Activated CD4-positive, alpha-beta memory T cell treated with anti-CD3 and anti-CD28 coated beads, Interleukin-2, amount 10 ng/mL, durations not matched to agents 7 days and 5 days (primary cell): ENCODE measurements at places on chromosomes 7 and 10. TPM values are rescaled to one million over a fixed set of nuclear protein-coding genes. Genes with fewer than 3 reads are reported as not detected.

SRI gene
- total RNA-seq: 168 TPM

- DNase-seq: no peak
Observed at GRCh38 chr7:25037325-25037724, 57.3 kb upstream of the OSBPL3 start.

GRCh38 chr10:8296090-8296733, 241.7 kb downstream of the GATA3 start:
- DNase-seq: no peak

- no peak for DNase-seq
Observed at GRCh38 chr10:101888251-101888949, 44.8 kb upstream of the KCNIP2 start.

DNA sequence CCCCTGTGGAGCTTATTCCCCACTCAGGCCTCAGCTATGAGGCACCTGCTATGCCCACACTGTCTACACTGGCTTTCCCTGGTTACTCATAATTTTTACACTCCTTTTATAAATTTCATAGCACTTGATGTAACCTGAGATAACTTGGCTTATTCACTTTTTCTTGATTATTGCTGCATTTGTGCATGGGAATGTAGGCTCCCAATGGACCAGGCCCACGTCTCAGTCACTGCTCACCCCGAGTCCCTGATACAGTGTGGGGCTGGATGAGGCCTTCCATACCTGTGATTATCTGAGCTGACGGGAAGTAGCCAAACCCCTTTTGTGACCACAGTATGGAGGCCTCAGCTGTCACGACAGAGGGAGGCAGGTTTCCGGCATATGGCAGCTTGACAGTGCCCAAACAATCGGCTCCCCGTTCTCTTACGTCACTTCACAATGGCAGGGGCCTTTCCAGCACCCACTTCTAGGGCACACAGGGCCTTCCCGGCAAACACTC, 645.3 kb downstream of the ACTR3B start:
- no peak for DNase-seq

DNA sequence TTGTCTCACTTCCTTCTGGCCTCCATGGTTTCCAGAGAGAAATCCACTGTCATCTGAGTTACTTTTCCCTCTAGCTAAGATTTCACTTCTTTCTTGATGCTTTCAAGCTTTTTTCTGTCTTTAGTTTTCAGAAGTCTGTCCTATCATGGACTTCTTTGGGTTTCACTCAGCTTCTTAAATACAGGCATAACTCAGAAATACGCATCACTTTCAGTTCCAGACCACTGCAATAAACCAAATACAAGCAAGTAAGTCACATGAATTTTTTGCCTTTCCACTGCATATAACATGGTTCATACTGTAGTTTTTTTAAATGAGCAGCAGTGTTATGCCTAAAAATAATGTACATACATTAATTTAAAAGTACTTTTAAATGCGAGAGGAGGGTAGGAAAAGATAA, 48.7 kb downstream of the STK17A start:
- DNase-seq: no peak

GRCh38 chr7:120272701-120273475, at the start of gene KCND2:
Gene KCND2, plus strand, starts transcription at chr7:120273175.
- DNase-seq: no peak

DNA sequence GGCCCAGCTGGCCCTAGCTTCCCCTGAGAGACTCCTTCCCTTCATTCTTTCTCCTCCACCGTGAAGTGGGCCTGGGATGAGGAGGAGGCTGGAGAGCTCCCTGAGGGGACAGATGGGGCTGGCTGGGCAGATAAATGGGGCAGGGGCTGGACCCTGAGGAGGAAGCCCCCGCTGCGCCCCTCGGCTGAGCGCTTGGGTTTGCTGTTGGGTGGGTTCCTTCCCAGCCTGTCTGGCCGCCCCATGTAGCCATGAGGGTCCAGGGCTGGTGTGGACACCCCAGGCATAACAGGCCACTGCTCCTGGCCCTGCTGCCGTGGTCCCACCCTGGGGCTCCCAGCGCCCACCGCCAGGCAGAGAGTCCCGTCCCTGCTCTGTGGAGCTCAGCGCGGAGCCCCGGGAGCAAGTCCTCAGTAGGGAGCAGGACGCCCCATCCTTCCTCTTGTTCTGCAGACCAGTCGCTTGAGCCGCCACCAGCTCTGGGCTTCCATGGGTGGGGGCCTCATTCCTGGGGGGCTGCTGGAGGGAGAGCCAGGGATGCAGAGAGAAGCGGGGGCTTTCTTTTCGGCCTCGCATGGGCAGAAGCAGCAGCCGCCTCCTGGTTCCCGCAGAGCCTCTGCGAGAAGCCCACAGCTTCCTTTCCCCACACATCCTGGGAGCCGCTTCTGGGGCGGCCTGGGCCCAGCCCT, 266.4 kb upstream of the TCERG1L start:
- no peak for DNase-seq

DNA sequence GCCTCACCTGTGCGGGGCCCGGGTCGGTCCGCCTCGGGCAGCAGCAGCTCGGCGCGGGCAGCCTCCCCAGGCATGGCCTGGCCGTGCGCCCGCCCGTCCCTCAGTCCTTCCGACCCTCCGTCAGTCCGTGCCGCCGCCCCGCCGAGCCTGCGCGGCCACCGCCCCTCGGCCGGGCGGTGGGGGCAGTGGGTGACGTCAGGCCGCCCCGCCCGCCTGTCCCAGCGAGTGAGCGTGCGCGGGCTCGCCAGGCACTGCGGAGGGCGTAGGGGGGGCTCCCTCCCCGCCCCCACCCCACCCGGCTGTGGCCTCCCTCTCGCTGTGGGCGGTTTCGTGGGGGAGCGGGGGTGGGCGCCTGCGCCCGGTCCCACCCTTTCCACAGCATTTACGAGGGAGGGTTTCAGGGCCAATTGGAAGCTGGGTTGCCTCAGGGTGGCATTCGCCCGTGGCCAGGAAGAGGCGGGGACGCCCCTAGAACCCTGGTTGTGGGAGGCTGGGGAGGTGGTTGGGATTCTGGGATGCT, at the start of gene NACAD:
Gene NACAD (minus strand): TSS at position 149 of the 520 bp plus-strand sequence. CDS start 75 bp downstream, at position 74.
- no peak for DNase-seq
